ENCODE measurements at places on chromosomes 11 and 22. TPM values are rescaled to one million over a fixed set of nuclear protein-coding genes. Genes with fewer than 3 reads are reported as not detected.
A peak's percentile ranks its signal among the peaks of the same experiment; 100 is the strongest.

NOX4 gene
- total RNA-seq = not detected

MCAM gene
- total RNA-seq = 1.3 TPM

IFTAP gene
- total RNA-seq = 12.1 TPM

TUB gene
- 2.2 TPM for total RNA-seq

SCGB2A2 gene
- total RNA-seq = not detected

DNA sequence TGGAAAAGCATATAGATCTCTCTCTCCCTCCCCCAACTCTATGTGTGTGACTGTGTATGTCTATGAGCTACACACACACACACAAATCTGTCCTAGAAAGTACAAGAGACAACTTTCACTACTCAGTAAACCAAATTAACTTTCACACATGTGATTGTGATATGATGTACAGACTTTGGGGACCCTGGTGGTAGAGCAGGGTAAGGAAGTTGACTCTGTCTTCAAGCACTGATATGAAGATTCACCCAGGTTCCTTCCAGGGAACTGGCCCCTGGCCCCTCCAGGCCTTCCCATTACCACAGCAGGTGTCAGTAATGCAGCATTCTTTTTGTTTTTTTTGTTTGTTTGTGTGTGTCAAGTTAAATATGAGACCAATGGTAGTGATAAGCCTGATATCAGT is 66.1 kb upstream of the PTH start:
- no peak for DNase-seq

GRCh38 chr11:125999234-125999880 is 53.5 kb downstream of the VSIG10L2 start:
- DNase-seq = no peak

DNA sequence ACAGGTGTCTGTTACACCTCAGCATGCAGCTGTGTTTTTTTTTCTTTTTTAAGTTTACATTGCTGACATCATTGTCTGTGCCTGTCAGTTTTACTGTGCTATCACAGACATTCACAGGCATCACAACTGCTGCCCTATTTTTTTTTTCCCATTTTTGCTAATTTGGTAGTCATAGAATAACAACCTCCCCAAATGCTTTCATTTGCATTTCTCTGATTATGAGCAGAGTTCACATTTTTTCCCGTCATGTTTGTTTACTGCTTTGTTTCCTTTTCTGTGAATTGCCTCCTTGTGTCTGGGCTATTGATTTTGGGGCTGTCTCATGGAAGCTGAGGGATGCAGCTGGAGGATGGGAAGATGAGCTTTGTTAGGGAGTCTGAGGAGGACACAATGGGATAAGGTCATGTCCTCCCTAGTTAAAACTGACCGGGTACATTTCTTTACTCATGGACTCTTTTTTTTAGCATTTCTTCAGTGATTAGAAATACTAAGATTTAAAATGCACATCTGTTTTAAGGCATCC is 155.1 kb downstream of the LDLRAD3 start:
- no peak for DNase-seq

DNA sequence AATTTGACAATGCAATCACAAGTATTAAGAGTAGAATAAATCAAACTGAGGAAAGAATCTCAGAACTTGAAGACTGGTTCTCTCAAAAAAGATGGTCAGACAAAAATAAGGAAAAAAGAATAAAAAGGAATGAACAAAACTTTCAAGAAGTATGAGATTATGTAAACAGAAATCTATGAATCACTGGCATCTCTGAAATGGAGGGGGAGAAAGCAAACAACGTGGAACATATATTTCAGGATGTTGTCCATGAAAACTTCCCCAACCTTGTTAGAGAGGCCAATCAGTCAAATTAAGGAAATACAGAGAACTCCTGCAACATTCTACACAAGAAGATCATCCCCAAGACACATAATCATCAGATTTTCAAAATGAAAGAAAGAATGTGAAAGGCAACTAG is 235.7 kb downstream of the SBF2 start:
- DNase-seq = no peak

DNA sequence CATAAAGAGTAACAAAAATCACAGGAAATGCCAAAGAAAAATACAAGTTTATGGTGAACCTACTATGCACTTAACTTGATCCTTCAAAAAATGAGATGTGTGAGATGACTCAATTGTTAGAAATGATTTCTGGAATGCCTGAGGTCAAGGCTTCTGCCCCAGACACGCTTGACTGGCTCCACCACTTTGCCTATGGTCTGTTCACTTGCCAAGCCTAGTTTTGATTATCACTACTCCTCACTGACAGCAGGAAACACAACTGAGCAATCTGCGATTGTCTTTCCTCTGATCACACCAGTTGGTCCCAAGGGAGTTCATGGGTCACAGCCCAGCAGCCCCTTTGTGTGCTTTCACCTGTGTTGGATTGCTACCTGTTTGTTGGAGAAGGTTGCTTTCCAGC is 20.6 kb upstream of the PRDM10 start:
- no peak for DNase-seq

GRCh38 chr22:29555065-29555644 is 1.6 kb upstream of the THOC5 start:
- no peak for DNase-seq

GRCh38 chr22:42648368-42649245 is 585 bp downstream of the CYB5R3 start:
- peak; percentile 40 for DNase-seq
